Frontal cortex (tissue), 4 donors: ENCODE measurements at places on chromosomes 11 and 22.

- DNase-seq, result no peak
Measured at GRCh38 chr11:14907411-14908213, 15.6 kb upstream of the CYP2R1 start.

GRCh38 chr11:78099666-78100065, 20.0 kb upstream of the NDUFC2 start:
- no peak for DNase-seq

GRCh38 chr22:36480941-36481392, 473 bp downstream of the TXN2 start:
- DNase-seq, result no peak

DNA sequence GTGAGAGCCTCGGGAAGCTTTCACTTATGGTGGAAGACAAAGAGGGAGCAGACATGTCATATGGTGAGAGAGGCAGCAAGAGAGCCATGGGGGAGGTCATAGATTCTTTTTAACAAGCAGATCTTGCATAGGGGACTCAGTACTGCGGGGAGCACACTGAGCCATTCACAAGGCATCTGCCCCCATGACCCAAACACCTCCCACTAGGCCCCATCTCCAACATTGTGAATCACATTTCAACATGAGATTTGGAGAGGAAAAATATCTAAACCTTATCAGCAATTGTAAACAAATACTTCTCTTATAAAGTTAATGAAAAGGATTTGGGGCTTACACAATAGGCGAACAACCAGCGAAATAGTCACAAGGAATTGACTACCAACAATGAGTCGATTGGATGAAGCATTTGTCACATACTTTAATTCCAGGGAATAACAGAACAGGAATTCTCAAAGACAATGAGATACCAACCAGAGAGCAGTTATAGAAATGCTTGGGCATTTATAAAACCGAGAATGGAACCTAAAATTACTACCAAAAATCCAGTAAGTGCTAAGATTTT, 7.3 kb downstream of the DDI1 start:
- no peak for DNase-seq

- no peak for DNase-seq
Measured at GRCh38 chr11:61680622-61681221, 531 bp downstream of the DAGLA start.

DNA sequence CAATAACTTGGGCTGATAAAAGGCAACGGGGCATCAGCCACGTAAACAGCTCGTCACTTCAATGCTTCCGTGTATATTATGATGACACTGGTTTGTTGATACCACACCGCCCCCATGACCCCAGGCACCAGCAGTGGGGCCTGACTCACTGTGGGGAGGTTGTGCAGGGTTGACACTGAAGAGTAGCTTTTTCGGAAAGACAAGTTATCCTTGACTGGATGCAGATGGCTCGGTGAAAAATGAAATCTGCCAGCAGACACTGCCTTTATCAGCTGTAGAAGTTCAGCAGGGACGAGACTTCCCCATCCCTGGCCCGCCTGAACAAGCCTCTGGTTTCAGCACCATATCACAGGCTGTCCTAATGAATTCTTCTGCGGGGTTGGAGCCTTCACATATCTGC, 55.6 kb downstream of the WT1 start:
- DNase-seq, result no peak
